ENCODE measurements at places on chromosomes 4 and X. TPM values are rescaled to one million over a fixed set of nuclear protein-coding genes. Genes with fewer than 3 reads are reported as not detected.

GRCh38 chrX:27399146-27399456, 64.0 kb downstream of the PPP4R3C start:
- DNase-seq, result no peak

DNA sequence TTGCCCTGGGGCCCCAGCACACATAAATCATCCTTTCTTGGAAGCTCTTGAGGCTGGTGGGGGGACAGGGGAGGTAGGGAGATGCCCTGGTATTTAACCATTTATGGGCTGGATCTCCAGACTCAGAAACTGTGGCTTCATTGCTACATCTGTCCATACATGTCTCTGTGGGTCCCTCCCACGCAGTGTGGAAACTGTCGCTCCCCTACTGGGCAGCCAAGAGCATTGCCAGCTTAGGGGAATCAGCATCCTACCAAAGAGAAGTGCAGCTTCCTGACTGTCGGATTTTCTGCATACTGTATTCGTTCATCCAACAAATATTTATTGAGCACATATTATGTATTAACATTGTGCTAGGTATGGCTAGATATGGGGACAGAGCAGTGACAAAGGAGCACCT, 3.7 kb downstream of the GRIPAP1 start:
- no peak for DNase-seq

- DNase-seq, result no peak
Measured at GRCh38 chr4:146087856-146088255, 87.7 kb upstream of the LSM6 start.

- no peak for DNase-seq
Measured at GRCh38 chr4:3387154-3387942, 54.4 kb upstream of the HGFAC start.

- no peak for DNase-seq
Measured at GRCh38 chr4:187268940-187269339, 545.3 kb upstream of the FAT1 start.

GRCh38 chr4:113707048-113707447, 54.5 kb downstream of the CAMK2D start:
- DNase-seq, result no peak

DNA sequence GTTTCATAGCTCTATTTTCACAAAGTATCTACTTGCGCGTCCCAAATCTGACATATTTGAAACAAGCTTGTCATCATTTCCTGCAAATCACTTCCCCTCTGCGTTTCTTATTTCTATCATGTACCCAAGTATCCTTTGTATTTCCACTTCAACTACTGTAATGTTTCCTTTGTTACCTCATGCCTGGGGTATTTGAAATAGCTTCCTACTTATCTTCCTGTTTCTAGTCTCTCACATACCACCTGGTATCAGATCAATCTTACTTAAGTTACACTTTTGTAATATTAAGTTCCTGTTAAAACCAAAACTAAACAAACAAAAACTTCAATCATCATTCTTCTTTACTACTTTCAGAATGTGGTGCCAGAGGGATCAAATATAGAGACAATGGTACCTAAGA, 93.6 kb upstream of the SMAD1 start:
- no peak for DNase-seq

- DNase-seq, result peak; percentile 69
Measured at GRCh38 chr4:186725469-186726425, 2.1 kb upstream of the FAT1 start.

GRCh38 chr4:42673082-42673425, 16.1 kb upstream of the ATP8A1 start:
- DNase-seq, result no peak

GRCh38 chr4:174672276-174672675, 150.0 kb upstream of the HPGD start:
- DNase-seq, result no peak

SLC34A2 gene
- polyA plus RNA-seq, result not detected

UTP3 gene
- polyA plus RNA-seq, result 25.5 TPM

SHROOM4 gene
- polyA plus RNA-seq, result 3.5 TPM

RADX gene
- polyA plus RNA-seq, result 1.3 TPM

ODAPH gene
- not detected for polyA plus RNA-seq

GAGE1 gene
- polyA plus RNA-seq, result not detected

S100P gene
- 203 TPM for polyA plus RNA-seq

CFAP99 gene
- 0.06 TPM for polyA plus RNA-seq

Measured in urinary bladder (tissue), 4 donors.